DMS79 treated with DMSO at 0.1 percent for 48 hours (cell line): ENCODE measurements at places on chromosomes 5 and 9.

DNA sequence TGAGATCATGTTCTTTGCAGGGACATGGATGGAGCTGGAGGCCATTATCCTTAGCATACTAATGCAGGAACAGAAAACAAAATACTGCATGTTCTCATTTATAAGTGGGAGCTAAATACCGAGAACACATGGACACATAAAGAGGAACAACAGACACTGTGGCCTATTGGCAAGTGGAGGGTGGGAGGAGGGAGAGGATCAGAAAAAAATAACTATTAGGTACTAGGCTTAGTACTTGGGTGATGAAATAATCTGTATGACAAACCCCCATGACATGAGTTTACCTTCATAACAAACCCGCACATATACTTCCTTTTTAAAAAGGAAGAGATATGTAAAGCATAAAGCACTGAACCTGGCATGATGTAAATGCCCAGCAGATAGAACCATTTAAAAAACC is 99.0 kb downstream of the MEGF10 start:
- no peak for DNase-seq

GRCh38 chr5:154583671-154584177 is 105.7 kb upstream of the HAND1 start:
- no peak for DNase-seq

DNA sequence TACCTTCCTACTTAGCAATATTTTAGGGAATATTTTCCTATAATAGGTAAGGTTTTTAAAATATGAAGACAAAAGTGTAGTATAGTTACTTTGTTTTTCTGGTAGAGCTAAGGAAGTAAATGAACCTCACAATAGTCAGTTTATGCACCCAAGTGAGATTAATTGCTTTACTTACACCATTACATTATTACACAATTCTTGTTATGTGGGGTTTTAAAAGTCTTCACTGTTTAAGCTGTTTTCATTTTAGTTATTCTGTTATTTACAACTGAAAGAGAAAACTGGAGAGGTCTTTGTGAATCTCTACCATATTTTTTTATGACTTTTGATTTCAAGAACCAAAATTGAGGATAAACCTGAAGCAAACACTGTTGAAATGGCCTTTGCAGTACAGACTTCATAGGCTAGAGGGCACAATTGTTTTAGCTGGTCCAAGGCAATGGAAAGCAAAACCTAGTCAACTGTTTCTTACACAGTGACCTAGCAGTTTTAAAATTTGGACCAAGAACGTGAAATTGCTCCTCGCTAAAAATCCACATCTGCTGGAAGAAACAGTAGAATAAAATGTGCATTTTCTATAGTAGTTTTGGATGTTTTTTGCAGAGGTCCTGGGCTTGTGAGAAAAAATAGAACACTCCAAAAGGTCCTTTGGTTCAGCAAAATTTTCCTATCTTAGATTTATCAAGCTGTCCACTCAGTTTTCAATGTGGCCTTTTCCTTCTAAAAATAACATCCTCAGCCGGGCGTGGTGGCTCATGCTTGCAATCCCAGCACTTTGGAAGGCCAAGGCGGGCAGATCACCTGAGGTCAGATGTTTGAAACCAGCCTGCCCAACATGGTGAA is 66.4 kb upstream of the FER start:
- peak; percentile 35 for DNase-seq

DNA sequence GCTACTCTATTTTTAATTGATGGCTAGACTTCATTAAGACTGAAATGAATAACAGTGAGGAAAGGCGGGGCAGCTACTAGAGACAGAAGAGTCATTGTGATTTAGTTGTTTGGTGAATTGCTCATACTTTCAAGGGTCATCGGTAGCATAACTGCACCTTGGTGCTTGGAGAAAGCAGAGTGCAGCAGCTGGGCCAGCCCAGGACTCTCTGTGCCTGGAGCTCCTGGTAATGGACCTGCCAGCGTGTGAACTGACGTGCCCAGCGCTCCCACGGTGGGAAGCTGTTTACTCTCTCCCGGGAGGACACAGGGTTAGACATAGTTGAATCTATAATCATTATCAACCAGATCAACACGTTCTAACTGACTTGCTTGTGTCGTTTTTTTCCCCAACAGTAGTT is 42.9 kb downstream of the LURAP1L start:
- DNase-seq, result no peak
